ENCODE measurements at places on chromosomes 3 and 15.

GRCh38 chr15:73633991-73634495 is 854 bp upstream of the NPTN start:
- peak; percentile 66 for DNase-seq

- DNase-seq, result no peak
Observed at GRCh38 chr3:197001106-197001971, 28.3 kb downstream of the MELTF start.

DNA sequence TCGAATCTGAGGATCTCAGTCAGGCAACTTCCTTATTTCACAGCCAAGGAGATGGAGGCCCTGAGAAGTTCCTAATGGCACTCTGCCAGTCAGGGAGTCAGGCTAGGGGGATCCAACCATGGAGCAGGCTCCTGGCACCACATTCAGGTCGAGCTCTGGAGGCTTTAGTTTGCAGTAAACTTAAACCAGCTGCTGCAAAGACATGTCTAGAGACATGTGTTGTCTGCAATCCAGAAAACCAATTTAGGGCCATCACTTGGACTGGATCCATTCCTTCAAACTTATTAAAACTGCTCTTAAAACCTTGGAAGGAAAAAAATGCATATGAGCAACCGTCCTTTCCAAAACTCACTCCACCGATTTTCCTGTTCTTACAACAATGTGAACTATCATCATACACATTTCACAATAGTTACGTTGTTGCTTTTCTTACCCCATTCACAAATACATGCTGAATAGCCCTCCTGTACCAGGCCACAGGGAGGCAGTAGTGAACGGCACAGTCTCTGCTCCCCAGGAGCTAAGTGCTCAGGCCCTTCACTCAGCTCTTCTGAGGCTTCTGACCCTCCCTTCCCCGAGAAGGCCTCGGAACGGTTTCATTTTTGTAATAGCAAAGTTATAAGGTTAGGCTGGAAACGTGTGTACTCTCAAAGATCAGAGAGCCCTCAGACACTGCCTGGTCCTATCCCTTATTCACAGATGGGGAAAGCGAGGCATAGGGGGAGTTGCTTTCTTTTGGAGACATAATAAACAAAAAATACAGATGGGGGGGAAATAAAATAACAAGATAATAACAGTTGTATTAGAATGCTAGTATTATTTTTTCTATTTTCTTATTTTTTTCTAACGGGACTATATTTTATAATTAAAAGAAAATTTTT is 20.1 kb downstream of the RFT1 start:
- no peak for DNase-seq

DNA sequence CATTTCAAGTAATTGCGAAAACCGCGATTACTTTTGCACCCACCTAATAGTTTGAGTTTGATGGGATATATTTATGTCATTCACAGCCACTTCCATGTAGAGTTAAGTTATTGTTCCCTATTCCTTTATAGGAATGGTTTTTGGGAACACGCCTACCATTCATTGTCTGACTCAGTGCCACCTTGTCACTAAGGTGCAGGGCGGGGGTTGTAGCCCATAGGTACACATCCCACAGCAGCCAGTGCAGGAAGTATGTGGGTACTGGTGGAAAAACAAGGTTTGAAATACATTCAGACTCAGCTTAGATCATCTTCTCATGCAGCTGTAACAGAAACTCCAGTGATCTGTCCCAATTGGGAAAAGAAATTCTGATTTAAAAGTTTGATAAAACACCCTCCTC is 48.2 kb upstream of the CFAP161 start:
- no peak for DNase-seq

- no peak for DNase-seq
Observed at GRCh38 chr15:79099692-79100091, 9.1 kb upstream of the RASGRF1 start.

GRCh38 chr15:93989440-93989998 is 241.8 kb upstream of the MCTP2 start:
- DNase-seq, result no peak

- DNase-seq, result no peak
Observed at GRCh38 chr15:45618813-45619212, 16.0 kb upstream of the SQOR start.

GRCh38 chr3:141083226-141083625 is 32.1 kb downstream of the SPSB4 start:
- no peak for DNase-seq

GRCh38 chr15:72859017-72859756 is 75.6 kb upstream of the ADPGK start:
- DNase-seq, result no peak

GRCh38 chr15:20356444-20356910 is 185.1 kb downstream of the GOLGA6L6 start:
- DNase-seq, result no peak

- no peak for DNase-seq
Observed at GRCh38 chr3:1272546-1273265, 179.9 kb downstream of the CNTN6 start.

DNA sequence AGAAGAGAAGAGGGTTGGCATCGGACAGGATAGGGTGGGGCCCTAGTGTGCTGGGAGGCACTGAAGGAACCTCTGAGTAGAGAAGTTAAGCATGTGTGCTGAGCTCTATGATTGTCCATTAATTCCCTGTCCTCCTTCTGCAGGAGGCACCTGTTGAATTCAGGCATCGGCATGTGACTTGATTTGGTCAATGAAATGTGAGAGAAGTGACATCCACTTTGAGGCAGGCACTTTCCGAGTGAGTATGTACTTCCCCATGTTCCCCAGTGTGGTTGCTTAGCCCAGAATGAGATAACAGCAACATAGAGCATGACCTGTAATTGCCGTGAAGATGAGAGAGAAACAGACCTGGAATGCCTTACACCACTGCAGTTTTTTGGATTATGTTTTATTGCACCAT is 224.8 kb downstream of the RPLP1 start:
- no peak for DNase-seq

DNA sequence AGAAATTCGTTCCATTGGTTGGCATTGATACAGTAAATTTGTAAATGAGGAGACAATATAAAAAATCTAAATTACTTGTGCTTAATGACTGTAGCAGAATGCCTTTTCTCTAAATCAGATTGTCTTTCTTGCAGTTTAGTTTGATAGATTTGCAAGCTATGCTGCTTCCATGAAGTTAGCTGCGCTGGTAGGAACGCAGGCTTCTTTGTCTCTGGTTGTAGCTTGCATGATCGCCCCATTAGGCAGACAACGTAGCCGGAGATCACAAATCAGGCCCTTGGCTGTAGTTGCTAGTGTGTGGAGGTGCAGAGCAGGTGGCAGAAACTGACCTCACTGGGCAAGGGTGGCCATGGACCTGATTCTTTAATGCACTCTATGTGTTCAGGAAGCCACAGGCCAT is 6.1 kb downstream of the ZIC1 start:
- no peak for DNase-seq

GRCh38 chr3:18648868-18649462 is 223.8 kb upstream of the SATB1 start:
- no peak for DNase-seq

DNA sequence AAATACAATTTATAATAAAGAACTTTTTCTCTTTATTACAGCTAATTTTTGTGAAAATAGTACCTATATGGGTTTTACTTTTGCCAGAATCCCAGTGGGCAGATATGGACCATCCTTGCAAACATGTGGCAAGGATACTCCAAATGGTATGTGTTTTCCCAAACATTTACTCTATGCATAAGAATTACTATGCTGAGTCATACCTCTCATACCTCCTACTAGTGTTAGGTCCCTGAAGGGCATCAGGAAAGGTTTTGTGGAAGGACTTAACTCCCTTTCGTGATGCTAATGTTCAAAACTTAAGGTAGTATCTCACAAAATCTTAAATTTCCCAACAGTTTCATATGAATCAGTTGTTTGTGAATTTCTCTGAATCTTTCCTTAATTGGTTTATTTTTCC is 21.3 kb downstream of the ADGRG7 start:
- DNase-seq, result no peak

- no peak for DNase-seq
Observed at GRCh38 chr3:108103886-108104797, 13.3 kb upstream of the CD47 start.

DNA sequence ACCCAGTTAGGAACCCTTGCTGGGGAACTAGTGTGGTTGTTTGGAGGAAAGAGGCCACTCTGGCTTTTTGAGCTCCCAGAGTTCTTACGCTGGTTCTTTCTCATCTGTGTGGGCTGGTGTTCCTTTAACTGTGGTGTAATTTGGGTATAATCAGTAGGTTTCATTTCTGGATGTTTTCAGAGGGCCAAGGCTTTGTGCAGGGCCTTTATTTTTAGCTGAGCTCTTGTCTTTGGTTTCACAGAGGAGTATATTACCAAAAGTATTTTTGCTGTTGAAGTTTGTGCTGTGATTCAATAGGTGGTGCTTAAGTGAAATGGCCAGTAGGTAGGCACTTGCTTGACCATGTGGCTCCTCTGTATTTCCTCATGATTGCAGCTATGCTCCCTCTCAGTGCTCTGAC is 357.9 kb downstream of the KCNH8 start:
- no peak for DNase-seq

- DNase-seq, result peak; percentile 13
Observed at GRCh38 chr3:188491276-188491687, 337.3 kb downstream of the LPP start.
